ENCODE measurements at places on chromosomes 2 and 18.

- no peak for DNase-seq
These were observed 29.8 kb downstream of the CYTIP start for GRCh38 chr2:157414050-157414449.

GRCh38 chr2:180742801-180743200 is 237.6 kb upstream of the UBE2E3 start:
- DNase-seq, result no peak

DNA sequence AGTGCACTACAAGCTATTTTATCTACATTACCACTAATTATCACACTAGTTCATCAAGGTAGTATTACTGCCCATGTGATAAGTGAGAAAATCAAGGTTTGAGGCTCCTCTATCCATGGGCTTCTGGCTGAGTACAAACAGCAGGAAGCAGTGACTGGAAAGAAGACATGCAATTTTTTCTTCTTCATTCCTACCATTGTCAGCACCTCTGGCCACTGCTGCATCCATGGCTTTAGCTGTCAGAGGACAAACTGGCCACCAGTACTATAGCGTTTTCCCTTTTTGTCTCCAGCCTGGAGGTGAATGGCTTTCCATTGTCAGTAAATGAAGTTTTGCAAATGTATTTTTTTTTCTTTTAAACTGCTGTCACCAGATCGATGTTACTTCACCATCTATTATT is 674.9 kb downstream of the LRP1B start:
- no peak for DNase-seq

GRCh38 chr2:240200230-240201051 is 60.0 kb upstream of the OTOS start:
- no peak for DNase-seq

GRCh38 chr2:120342446-120342845 is 3.5 kb upstream of the INHBB start:
- no peak for DNase-seq

DNA sequence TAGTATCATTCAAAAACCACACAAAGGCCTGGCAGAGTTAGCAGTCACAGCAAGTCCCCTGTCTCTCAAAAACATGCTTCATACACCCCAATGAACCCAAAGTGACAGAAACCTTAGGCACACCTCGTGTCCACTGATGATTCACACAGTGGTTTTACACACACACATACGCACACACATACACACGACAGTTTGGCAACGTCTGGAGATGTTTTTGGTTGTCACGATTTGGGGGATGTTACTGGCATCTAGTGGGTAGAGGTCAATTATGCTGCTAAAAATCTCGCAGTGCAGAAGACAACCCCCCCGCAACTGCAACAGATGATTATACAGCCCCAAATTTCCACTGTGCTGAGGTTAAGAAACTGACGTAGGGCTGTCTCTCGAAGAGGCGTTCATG is 72.9 kb upstream of the PARD3B start:
- no peak for DNase-seq

DNA sequence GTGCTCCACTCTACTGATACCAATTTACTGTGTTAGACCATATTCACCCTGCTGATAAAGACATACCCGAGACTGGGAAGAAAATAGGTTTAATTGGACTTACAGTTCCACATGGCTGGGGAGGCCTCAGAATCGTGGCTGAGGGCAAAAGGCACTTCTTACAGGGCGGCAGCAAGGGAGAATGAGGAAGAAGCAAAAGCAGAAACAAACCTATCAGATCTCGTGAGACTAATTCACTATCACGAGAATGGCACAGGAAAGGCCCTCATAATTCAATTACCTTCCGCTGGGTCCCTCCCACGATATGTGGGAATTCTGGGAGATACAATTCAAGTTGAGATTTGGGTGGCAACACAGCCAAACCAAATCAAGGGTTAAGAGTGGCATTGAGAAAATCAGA is 65.2 kb downstream of the LDLRAD4 start:
- no peak for DNase-seq

DNA sequence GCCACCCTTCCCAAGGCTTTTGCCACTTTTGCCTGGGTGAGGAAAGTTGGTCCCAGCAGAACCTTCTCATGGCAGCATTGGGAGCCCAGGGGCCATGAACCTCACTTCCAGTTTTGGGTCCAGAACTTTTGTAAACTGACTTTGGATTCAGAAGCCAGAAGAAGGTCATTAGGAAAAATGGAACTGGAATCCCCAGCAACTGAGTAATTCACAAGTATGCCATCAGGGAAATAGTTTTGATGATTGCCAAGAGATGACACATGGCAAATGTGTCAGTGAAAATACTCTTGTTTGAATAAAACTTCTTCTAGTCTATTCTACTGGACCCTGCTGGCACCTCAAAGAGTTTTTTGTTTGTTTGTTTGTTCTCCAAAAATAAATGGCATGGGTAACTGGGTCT is 203.7 kb downstream of the SETBP1 start:
- DNase-seq, result peak; percentile 81

DNA sequence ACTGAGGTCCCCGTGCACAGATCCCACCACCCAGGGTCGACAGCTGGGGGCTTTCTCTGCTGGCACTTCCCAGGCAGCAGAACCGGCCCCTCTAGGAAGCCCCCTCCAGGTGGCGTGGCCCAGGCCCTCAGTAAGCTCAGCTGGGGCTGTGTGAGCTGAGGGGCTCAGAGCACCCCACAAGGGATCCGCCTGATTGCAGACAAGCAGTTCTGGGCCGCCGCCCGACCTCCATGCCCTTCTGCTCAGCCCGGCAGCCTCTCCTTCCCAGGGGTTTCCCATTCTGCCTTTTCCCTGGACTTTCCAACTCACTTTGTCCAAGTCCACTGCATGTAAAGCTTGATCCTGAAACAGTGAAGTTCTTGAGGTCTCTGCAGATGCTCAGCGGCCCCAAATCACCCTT is 76.4 kb downstream of the NFATC1 start:
- DNase-seq, result no peak

DNA sequence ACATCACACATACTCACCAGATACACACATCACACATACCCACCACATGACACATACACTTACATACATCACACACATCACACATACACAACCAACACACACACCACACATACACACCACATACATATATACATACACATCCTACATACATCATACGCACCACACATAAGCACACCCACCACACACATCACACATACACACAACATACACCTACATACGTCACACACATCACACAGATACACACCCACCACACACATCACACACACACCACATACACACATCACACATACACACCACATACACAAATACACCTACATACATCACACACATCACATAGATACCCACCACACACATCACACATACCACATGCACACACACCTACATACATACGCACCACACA is 158.4 kb downstream of the NDUFA10 start:
- no peak for DNase-seq

- no peak for DNase-seq
These were observed 19.2 kb upstream of the ADAM23 start for GRCh38 chr2:206424134-206424533.

- no peak for DNase-seq
These were observed 368.7 kb downstream of the CMPK2 start for GRCh38 chr2:6497048-6497447.

GRCh38 chr2:188349019-188349418 is 57.3 kb downstream of the GULP1 start:
- peak; percentile 16 for DNase-seq

- no peak for DNase-seq
These were observed 188.6 kb upstream of the CDH19 start for GRCh38 chr18:66792466-66792865.

- no peak for DNase-seq
These were observed 174.8 kb downstream of the BCL2 start for GRCh38 chr18:63144748-63145147.

DNA sequence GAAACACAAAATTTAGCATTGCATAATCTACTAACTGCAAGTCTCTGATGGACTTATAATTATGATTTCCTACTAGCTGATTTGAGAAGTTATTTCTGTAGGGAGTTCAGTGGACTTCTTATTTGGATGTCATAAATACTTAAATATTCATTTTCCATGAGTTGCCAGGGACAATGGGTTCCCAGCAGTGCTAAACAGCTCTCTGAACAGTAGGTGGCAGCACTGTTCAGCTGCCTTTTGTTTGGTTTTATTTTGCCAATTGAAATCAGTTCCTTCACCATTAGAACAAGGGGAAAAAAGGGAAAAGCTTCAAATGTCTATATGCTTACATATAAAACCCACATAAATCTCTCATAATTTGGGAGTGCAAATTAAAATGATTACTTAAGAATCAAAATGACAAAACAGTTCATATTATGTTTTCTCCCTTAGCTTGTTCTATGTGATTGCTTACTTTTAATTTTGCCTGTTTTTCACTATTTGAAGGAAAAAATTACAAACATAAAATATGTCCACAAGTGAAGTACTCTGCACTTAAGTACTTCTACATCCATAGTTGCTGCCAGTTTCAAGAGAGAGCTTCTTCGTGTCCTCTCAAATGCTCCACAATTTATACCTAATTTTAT is 898.9 kb downstream of the CPS1 start:
- DNase-seq, result peak; percentile 57

- no peak for DNase-seq
These were observed 31.8 kb downstream of the ARHGAP25 start for GRCh38 chr2:68766376-68766845.

- DNase-seq, result no peak
These were observed 79.6 kb downstream of the EFEMP1 start for GRCh38 chr2:55843994-55844345.

DNA sequence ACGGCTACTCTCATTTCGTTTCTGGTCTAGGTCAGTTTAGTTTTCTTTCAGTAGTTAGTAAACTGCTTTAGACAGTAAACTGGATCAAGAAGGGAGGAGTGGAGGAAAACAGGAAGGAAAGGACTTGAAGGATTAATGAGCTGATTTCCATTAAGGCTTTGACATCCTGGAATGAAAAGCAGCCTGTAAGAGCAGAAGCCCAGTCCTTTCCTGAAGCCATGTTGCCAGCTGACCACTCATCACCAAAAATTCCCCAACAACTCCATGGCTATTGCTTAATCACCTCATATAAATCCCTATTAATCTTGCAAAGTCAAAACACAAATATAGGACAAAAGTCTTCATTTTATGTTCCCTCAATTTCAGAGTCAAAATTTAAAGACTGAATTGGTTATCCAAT is 113.7 kb upstream of the ZFP36L2 start:
- no peak for DNase-seq

GRCh38 chr2:27522400-27522945 is 25.8 kb downstream of the GCKR start:
- no peak for DNase-seq

GRCh38 chr2:164710837-164711765 is 89.8 kb upstream of the GRB14 start:
- DNase-seq, result no peak

DNA sequence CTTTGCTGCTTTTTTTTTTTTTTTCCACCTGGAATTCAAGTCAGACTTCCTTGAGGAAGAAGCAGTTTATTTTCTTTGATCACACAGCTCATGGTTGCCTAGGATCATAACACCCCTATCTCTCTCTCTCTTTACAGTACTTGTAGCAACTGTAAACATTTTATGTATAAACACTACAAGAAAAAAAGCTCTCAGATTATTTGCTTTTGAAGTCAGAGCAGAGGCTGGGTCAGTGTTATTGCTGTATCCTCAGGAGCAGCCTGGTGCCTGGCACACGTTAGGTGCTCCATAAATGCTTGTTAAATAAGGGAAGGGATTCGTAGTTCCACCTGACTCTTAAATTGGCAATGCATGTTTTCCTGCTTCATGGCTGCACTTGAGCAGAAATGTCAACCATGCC is 221.2 kb downstream of the TGIF1 start:
- DNase-seq, result no peak

- DNase-seq, result no peak
These were observed 35.6 kb downstream of the BMP10 start for GRCh38 chr2:68835621-68836020.

- DNase-seq, result no peak
These were observed 133.6 kb upstream of the ERBB4 start for GRCh38 chr2:212672186-212672585.

DNA sequence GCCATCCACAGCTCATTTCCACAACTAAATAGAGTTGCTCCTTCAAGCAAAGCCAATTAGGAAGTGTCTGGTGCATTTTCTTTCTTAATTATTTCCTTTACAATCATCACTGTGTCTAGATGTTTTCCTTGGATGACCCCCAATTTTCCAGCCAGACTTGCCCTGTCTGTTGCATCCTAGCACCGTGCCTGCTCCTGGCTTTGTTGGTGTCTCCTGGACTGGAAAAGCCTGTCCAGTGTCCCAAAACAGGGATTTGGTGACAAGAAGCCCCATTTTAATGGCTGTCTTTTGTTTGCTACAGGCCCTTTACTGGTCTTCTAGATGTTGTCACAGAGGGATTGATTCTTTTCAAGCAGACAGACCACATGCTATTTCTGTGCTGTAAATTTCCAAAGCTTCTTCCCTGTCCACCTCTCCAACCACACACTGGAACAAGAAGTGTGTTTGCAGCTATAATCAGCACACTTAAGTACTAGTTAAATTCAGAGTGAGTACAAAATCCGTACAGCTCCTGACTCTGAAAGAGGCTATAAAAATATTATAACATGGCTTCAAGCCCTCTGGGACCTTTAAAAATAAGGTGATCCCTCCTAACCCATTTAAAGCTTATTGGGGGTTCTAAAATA is 38.4 kb downstream of the RNF144A start:
- no peak for DNase-seq

DNA sequence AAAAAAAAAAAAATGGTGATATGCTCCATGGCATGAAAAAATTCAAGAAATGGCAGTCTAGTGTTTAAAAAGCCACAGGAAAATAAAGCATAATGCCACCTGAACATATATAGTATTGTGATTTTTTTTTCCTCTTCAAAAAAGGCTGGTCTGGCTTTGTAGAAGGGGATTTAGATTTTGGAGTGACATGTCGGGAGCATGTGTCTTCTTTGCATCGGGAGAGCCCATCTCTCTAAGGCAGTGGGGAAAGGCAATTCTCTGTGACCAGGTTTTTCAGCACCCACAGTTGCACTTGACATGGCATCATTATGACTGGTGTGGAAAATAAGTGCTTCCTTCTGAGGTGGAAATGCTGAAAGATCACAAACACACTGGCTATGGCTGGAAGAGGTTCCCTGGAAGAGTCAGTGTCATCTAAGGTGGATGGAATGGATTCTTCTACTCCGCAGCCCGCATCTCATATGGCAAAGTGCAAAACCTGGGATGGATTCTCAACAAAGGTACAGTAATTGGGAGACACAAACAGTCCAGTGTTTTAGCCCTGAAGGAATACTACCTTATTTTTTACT is 172.5 kb downstream of the AGAP1 start:
- peak; percentile 84 for DNase-seq

DNA sequence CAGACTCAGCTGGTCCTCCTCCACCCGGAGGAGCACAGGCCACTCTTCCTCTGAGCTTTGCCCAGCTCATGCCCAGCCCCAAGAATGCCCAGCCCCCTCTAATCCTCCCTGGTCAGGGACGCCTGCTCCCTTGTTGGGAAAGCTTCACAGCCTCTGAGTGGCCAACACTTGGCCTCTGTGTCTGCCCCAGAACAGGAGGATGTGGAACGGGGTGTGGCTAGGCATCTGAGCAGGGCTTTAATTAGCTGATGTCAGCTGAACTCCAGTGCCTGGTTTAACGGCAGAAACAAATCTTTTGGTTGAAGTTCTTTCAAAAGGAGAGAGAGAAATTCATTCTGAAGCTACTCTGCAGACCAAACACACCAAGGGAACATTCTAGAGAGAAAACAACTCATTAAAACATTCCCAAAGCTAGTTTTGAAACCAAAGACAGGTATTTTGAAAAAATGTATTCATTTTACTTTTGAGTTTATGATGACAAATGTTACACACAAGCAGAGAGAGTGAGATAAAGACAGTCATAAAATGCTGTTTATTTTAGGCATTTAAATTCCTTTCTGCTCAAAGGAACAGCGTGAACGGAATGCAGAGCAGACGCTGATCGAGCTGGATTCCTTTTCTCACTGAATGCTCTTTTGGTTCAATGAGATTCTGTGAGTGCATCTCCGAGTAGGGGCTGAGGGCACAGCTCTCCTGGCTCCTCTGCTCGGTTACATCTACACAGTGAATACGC is 63.8 kb downstream of the RTP5 start:
- DNase-seq, result no peak

Data from NCI-H446 (cell line).